IMR-90 (cell line): ENCODE measurements at places on chromosomes 1 and 21. TPM values are rescaled to one million over a fixed set of nuclear protein-coding genes. Genes with fewer than 3 reads are reported as not detected.

APCS gene
- total RNA-seq, result not detected in 2 replicates

TDRKH gene
- total RNA-seq, result 2.2 TPM in 2 replicates

LYPD8 gene
- total RNA-seq, result not detected in 2 replicates

DDOST gene
- total RNA-seq, result 155 and 179 TPM in 2 replicates

TTC39A gene
- total RNA-seq, result 0.28 and 0.72 TPM in 2 replicates
